CD4-positive, alpha-beta T cell treated with Interleukin-17A for 1 hour (primary cell): ENCODE measurements at places on chromosomes 12 and 14.

- DNase-seq: no peak
Measured at GRCh38 chr14:61102549-61103466, 121.8 kb downstream of the SLC38A6 start.

- DNase-seq: peak; percentile 78
Measured at GRCh38 chr14:74945852-74946658, 9.3 kb downstream of the PGF start.

- DNase-seq: no peak
Measured at GRCh38 chr12:98863167-98863566, 218.1 kb downstream of the APAF1 start.

DNA sequence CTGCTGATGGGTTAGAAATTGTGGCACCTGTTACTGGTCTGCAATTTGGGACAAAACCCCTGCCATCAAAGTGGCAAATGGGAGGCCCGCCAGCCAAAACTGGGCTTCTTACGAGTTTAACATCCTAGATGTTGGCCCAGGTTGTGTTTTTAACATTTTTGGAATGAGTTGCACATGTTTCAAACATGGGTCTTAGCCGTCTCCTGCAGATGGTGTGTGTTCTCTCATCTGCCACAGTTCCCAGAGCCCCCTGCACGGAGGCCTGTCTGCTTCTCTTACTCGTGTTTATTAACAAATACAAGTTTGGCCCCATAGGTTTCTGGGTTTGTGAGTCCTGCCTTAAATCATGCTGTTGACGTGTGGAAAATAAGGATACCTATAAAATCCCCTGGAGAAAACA lies 46.5 kb downstream of the CACNA2D4 start:
- no peak for DNase-seq

DNA sequence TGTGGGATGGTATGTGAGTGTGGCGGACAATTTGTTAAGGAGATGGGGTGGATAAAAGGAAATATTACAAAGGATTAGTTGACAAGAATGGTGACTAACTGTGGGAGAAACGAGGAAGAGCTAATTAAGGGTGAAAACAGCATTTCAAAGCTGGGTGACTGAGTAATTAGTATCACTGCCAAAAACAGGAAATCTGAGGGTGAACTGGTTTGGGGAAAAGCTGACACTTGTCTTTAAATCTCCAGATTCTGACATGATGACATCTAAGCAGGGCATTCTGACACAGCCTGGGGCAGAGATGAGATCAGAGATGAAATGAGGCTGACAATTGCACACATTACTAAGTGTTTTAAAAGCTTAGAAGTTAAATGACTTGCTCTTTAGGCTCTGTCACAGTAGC lies 42.4 kb upstream of the CCDC175 start:
- no peak for DNase-seq

- DNase-seq: peak; percentile 78
Measured at GRCh38 chr12:76085520-76085868, 1.0 kb upstream of the NAP1L1 start.

GRCh38 chr12:91866566-91866965 lies 279.1 kb downstream of the BTG1 start:
- no peak for DNase-seq

- DNase-seq: no peak
Measured at GRCh38 chr12:74922117-74922516, 287.5 kb downstream of the KCNC2 start.

GRCh38 chr12:45637706-45638105 lies 91.8 kb upstream of the ARID2 start:
- no peak for DNase-seq

GRCh38 chr12:52432559-52433207 lies 1.5 kb downstream of the KRT75 start:
- DNase-seq: no peak

GRCh38 chr14:72826039-72826438 lies 67.9 kb downstream of the DPF3 start:
- no peak for DNase-seq

DNA sequence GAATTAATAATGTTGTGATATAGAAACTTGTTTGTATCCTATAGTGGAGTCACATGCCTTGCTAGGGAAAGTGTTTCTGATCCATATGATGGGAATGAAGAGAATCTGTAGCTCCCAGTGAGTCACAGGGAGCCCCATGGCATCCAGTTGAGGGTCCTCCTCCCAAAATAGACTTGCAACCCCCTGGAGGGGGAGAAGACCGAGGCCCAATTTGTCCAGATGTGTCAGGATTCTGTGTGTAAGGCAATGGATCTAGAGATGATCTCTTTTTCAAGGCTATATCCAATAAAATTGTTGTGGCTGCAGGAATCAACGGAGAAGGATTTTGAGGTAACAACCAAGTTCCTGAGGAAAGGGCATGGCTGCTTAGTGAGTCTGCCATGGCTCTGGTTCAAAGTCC lies 121.8 kb downstream of the BCL11B start:
- no peak for DNase-seq

DNA sequence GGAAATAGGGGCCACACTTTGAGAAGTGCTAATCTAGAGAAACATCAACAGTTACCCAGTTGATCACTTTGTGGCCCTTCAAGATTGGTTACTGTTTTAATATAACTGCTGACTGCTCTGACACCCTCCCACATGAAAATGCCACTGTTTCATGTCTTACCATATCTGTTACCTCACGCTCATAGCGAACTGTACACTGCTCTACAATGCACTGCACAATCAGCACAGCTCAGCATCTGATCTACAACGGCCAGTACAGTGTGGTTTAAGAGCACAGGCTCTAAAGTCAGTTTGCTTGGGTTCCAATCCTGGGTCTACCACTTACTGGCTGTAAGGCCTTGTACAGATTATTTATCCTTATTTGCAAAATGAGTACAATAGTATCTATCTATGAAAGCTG lies 39.1 kb downstream of the SPPL3 start:
- no peak for DNase-seq

DNA sequence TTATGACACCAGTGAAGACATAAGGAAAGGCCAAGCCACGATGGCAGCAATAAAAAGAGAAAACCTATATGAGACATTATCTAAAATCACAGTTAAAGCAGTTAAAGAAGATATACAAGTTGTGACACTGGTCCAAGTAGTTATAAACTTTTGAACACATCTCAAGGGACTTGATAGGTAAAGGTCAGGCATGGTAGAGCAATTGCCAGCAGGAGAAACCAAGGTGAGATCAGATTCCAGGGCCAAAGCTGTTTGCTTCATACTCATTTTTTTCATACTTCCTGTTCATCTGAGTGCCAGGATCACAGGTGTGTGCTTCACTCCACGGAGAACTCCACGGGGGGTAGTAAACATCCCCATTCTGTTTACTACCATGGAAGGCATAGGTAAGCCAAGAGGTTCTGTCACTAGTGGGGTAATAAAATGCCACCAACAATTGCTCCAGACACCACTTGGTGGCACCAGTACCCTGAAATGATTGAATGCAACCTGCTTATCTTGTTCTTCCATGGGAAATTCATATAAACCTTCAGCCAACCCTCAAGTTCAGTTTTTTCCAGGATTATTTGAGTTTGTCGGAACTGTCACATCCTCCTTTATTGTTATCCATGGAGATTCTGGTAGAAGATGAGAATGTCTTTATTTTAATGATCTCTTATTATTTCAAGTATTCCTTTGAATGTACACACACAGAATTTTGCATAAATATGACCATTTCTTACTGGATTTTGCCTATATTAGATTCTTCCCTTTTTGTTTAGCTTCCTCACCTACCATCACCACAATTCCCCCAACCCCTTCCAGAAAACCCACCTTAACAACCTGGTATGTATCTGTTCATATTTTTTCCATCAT lies 59.2 kb upstream of the TSPAN8 start:
- DNase-seq: no peak

DNA sequence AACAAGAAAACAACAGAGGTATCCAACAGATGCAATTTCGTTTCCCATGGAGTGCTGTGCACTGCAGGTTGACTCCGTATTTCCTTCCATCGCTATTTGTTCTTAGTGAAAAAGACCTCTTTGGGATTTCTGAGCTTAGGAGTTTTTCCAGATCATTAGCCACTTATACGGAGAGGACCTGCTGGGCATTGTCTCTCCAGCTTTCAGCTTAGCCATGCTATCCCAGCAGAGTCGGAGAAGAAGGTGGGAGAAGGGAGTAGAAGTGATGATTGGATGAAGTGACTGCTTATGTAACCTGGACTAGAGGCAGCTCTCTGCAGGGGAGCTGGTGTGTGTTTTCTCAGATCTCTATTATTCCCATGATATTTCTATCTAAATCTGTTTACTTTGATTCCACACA lies 737.7 kb downstream of the DIO2 start:
- no peak for DNase-seq

DNA sequence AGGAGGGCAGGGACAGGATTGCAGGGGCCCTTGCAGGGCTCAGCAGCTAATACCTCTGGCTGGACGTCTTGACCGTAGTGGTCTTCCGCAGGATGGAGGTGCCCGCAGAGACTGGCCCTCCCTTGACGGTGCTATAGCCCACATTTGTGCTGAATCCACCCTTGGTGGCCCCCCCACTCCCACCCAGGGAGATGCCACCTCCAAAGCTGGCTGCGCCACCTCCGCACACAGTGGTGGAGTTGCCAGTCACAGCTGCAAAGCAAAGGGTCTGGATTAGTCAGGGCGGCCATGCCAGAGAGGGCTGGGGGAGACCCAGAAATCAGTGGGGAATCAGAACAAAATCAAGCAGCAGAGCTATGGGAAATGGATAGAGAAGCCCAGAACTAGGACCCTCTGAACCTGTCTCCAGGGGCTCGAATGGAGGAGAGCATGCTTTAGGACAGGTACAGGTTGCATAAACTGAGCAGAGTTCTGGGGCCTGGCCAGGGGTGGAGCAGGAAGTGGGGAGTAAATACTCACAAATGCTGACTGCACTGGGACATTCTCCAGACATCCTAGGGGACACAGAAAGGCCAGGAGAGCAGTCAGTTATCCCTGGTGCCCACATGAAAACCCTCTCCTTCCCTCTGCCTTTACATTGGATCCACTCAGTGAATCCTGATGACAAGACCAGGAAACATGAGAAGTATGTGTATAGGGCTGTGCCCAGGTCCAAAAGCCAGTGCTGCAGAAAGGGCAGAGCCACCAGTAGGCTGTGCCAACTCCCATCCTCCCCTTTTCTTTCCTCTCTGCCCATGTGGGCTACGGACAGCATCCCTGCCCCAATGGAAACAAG lies 8.1 kb upstream of the KRT4 start:
- DNase-seq: no peak

DNA sequence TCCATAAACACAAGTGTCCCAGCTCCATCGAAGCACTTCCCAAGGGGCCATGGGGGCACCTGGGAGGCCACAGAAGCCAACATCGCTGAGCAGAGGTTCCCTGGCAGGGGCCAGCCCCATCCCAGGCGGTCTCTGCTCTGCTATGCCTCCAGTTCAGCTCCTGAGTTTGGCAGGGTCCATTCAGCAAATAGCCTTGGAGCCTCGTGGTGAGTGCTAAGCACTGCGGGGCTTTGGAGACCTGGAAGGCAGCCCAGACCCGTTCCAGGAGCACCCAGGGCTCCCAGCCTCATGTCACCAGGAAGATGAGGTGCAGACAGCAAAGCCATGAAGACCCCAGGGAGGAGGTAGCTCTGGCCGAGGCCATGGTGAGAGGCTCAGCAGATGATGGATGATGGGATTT lies 109.5 kb downstream of the LGMN start:
- no peak for DNase-seq

- DNase-seq: peak; percentile 17
Measured at GRCh38 chr12:39375206-39375808, 67.6 kb downstream of the KIF21A start.

- DNase-seq: no peak
Measured at GRCh38 chr12:114402084-114402717, 3.7 kb downstream of the TBX5 start.
